ENCODE measurements at places on chromosomes 3 and 15. TPM values are rescaled to one million over a fixed set of nuclear protein-coding genes. Genes with fewer than 3 reads are reported as not detected.

Gene SPG11
- total RNA-seq: 57.0 TPM

Gene MAGEL2
- total RNA-seq: 2.0 TPM

Gene MAP6D1
- 5.2 TPM for total RNA-seq

Gene PTPRG
- total RNA-seq: 54.8 TPM

Gene TMEM108
- 18.4 TPM for total RNA-seq

Gene IL5RA
- total RNA-seq: 0.49 TPM

Gene MKRN2
- total RNA-seq: 20.7 TPM

Gene LTK
- under 0.01 TPM for total RNA-seq

Gene GOLGA6L10
- 6.4 TPM for total RNA-seq

Gene SAMMSON
- not detected for total RNA-seq

Gene MUC20
- 2.5 TPM for total RNA-seq

Gene CLEC3B
- total RNA-seq: 19.2 TPM

Gene CYP8B1
- total RNA-seq: not detected

Gene LCTL
- total RNA-seq: under 0.01 TPM

Gene RARB
- total RNA-seq: 8.1 TPM

Gene ISLR
- 12.0 TPM for total RNA-seq

Gene RBM15B
- 24.8 TPM for total RNA-seq

Gene TRIM42
- total RNA-seq: not detected

Gene SAXO2
- 4.7 TPM for total RNA-seq

Gene SENP8
- 3.4 TPM for total RNA-seq

Gene ZFAND6
- total RNA-seq: 76.5 TPM

Gene PGBD4
- total RNA-seq: 3.2 TPM

Gene NECTIN3
- total RNA-seq: 134 TPM

Gene BNC1
- total RNA-seq: under 0.01 TPM

Gene GP9
- total RNA-seq: 0.25 TPM

Gene AMIGO3
- 0.25 TPM for total RNA-seq

Gene SLCO2A1
- 0.74 TPM for total RNA-seq

Gene SAMD7
- not detected for total RNA-seq

Gene PLIN1
- total RNA-seq: under 0.01 TPM

Gene PPCDC
- 2.5 TPM for total RNA-seq

Gene A4GNT
- not detected for total RNA-seq

Gene ARHGEF26
- 7.9 TPM for total RNA-seq

Gene SLC24A1
- 2.2 TPM for total RNA-seq

Gene TRH
- 4.4 TPM for total RNA-seq

Gene PLCL2
- total RNA-seq: 73.0 TPM

Gene AADACL2
- total RNA-seq: not detected

Gene RTP1
- total RNA-seq: 0.25 TPM

Gene ZNF660
- 11.3 TPM for total RNA-seq

Gene ARID3B
- 4.4 TPM for total RNA-seq

Gene NR1I2
- 0.74 TPM for total RNA-seq

Gene CP
- total RNA-seq: 0.98 TPM

Gene GRM2
- total RNA-seq: 10.6 TPM

Gene CCDC13
- 2.7 TPM for total RNA-seq

All from temporal lobe (tissue), 4 donors.